ENCODE measurements at places on chromosomes 16 and 17.

GRCh38 chr16:88366704-88367047 lies 16.1 kb upstream of the ZNF469 start:
- no peak for DNase-seq

DNA sequence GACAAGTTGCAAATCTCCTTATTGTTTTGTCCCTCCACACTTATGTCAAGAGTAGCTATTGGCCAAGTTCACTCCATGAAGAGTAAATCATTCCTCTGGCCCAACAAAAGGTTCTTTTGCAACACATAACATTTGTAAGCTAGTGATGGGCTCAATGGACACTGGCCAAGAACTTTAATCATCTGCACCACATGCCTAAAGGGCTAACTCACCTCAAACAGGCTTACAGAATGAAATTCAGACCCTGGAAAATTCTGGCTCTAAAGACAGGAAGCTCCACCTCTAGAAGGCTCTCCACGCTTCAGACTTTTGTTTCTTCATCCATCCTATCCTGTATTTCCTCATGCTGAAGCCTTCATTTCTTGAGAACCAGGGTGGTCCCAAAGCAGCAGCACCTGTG lies 10.9 kb upstream of the ANKFN1 start:
- no peak for DNase-seq

DNA sequence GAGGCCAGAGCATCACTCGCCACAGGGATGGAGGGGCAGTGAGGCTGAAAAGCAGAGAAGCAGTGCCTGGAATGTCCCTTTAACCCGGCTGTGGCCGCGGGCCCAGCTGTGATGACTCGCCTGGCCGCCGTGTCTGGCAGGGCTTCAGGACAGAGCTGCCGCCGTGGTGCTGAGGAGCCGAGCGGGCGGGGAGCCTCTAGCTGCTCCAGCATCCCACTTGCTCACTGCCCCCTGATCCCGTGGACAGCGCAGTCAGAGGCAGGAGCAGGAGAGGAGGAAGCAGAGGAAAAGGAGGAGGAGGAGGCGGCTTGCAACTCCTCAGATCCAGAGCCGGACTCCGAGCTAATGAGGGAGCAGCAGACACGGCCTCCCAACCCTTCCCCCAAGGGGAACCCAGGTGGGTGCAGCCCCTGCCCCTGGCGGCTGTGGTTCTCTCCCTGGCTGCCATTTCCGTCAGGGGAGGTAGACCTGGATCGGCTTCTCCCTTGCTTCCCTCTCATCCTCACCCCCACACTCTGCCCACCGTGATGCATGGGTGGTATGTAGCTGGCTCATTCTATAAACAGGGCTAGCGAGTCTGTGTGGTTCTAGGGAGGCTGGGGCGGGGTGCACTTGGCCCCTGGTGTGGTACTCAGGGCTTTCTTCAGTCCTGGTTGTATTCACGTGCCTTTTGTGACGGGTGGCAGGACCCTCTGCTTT lies 165.7 kb downstream of the CMIP start:
- DNase-seq: peak; percentile 86

- DNase-seq: peak; percentile 75
These were observed 23.6 kb upstream of the ABR start for GRCh38 chr17:1203111-1203966.

DNA sequence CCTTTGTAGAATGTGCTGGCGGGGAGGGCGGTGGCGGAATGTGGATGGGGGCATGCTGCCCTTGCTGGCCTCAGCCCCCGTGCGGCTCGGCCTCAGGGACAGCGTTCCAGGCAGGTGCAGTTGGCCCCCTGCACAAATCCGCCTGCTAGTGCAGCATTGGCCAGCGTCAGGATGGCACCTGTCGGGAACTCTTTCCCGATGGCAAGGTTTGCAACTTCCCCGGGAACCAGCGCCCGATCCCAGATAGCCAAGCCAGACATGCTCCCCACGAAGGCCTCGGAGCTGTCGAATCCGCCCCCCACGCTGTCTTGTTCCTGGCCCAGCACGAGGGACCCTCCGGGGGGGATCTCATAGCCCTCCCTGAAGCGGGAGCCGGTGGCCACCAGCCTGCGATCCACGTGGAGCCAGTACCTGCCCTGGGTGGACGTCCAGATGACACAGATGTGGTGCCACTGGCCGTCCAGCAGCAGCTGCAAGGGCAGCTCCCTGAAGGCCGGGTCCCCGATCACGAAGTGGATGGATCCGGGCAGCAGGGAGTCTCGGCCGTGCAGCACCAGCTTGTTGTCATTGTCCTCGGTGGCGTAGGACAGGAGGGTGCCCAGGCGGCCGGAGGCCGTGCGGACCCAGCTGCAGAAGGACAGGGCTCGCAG lies 2.8 kb downstream of the PTX4 start:
- DNase-seq: no peak

- no peak for DNase-seq
These were observed 1.5 kb downstream of the TNRC6C start for GRCh38 chr17:77959926-77960521.

DNA sequence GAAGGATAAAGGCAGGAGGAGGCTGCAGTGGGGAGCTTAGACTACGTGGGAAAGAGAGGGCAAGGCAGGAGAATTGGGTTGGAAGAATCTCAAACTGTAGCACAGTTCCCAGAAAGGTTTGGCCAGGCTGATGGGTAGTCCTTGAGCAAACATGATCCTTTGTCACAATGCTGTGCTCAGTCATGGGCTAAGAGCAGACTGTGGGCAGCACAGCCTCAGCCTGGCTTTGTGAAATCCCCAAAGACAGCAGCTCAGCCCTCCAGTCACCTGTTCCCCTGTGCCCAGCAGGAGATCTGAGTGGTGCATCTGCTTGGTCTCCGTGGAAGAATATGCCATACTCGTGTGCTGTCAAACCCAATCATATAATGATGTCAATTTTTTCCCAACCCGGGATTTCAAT lies 10.6 kb upstream of the ENGASE start:
- no peak for DNase-seq

- no peak for DNase-seq
These were observed 16.9 kb upstream of the TNFRSF13B start for GRCh38 chr17:16988749-16989229.

DNA sequence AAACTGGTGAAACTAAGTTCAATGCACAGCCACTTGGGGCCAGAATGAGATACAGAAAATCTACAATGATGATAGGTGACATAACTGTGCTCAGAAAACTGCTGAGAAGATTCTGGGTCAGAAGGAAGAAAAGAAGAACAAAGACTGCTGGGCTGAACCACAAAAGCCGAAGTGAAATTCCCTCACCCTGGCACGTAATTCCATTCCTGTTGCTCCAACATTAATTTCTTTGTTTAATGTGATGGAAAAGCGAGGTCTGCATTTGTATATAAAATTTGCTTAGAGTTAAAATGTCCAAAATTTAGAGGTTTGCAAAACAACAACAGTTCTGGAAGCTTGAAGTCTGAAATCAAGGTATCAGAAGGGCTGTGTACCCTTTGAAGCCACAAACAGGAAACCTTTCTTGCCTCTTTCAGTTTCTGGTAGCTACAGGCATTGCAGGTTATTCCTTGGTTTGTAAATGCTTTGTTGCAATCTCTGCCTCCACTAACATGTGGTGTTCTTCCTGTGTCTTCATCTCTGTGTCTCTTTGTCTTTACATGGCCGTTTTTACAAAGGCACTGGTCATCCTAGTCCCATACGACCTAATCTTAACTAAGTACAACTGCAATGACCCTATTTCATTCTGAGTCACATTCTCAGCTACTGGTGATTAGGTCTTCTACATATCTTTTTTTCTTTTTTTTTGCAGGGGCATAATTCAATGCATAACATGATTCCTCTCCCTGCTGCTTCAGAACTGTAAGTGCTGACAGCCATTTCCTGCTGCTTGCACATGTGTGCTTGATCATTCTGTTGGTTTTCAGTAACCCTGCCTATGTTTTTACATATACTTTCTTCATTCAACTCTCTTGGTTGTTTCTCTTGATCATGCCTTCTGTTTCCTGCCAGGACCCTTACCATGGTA lies 603.0 kb upstream of the CDH8 start:
- DNase-seq: no peak

- DNase-seq: no peak
These were observed 60.7 kb upstream of the SIAH1 start for GRCh38 chr16:48445782-48446533.

DNA sequence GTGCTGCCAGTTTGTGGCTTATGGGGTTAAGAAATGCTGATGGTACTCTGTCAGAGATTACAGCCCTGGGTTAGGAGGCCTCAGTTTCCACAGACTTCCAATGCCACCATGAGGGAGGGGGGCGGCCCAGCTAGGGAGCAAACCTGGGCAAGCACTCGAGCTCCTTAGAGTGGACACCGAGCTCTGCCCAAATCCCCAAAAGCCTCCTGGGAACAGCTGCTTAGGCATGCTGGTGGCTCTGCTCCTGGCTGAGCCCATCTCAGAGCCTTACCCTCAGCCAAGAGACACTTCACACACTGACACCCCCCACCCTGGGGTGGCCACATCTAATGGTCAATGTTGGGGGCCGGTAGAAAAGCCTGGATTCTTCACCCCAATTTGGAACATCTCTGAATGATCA lies 66.1 kb downstream of the C16orf78 start:
- DNase-seq: no peak

GRCh38 chr17:39872751-39873150 lies 4.7 kb downstream of the ZPBP2 start:
- DNase-seq: no peak

- DNase-seq: no peak
These were observed 9.7 kb downstream of the CSF3 start for GRCh38 chr17:40024901-40025300.

Data from H54 (cell line).